ENCODE measurements at places on chromosomes 4 and X. TPM values are rescaled to one million over a fixed set of nuclear protein-coding genes. Genes with fewer than 3 reads are reported as not detected.

Gene BTC
- total RNA-seq, result 0.30 TPM

Gene SUPT20HL2
- 0.05 TPM for total RNA-seq

Gene FAM200B
- total RNA-seq, result 70.3 TPM

Gene G6PD
- 19.4 TPM for total RNA-seq

DNA sequence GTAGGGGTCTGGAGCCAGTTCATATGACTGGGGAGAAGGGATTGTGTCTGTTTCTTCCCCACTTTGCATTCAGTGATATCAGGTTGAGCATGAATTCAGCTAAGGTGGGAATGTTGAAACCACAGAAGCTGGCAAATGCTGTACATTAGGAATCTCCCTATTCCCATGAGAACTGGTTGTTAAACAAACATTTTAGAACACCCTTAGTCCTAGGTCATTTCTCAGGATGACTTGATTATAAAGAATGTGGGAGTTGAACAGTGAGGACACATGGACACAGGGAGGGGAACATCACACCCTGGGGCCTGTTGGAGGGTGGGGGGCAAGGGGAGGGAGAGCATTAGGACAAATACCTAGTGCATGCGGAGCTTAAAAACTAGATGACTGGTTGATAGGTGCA is 62.6 kb upstream of the LIMCH1 start:
- no peak overlapping the region for H3K4me3 ChIP-seq
- no peak overlapping the region for H3K27ac ChIP-seq
- no peaks in the 10 kb centered on the region for H3K36me3 ChIP-seq

- no peak for DNase-seq
- H3K4me1 ChIP-seq, result no peaks in the 10 kb centered on the region
- H3K27ac ChIP-seq, result no peak overlapping the region
- no peaks in the 10 kb centered on the region for H3K27me3 ChIP-seq
Observed at GRCh38 chr4:170872794-170873193, 783.0 kb upstream of the AADAT start.

DNA sequence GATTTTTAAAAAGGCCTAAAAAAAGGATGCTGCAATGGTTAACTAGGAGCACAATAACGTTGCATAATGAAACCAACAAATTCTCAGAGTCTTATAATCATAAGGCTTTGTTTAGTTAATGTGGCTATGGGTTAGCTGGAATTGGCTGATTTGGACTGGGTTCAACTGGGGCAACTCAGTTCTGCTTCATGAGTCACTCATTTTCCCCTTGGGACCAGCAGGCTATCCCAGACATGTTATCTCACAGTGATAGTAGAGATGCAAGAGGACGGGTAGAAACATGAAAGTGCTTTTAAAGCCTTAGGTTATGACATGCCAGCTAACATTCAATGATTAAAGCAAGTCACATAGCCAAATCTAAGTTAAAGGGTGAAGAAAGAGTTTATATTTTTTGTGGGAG is 189.2 kb upstream of the GK2 start:
- H3K4me3 ChIP-seq, result no peak overlapping the region
- DNase-seq, result no peak
- no peaks in the 10 kb centered on the region for H3K27me3 ChIP-seq
- H3K36me3 ChIP-seq, result no peaks in the 10 kb centered on the region
- no peaks in the 10 kb centered on the region for H3K4me1 ChIP-seq

DNA sequence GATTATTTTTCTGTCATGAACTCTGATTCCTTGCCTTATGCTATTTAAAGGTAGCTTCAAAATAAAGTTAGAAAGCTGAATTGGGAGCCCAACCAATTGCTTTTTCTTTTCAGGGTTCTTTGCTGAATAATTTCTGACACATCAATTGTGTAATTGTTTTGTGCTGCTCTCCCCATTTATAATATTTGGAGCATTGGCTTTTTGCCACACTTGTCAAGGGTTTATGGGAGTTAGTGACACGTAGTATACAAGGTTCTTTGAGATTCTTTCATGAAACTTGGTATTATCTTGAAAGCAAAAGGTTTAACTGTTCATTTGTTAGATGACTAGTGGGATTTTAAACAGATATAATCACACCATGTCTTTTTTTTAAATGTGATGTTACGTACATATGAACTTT is 80.9 kb downstream of the POLA1 start:
- H3K27me3 ChIP-seq, result no peaks in the 10 kb centered on the region
- peaks cover 20% of the 10 kb centered on the region for H3K36me3 ChIP-seq
- no peaks in the 10 kb centered on the region for H3K4me1 ChIP-seq

- H3K27ac ChIP-seq, result no peak overlapping the region
- no peak overlapping the region for H3K4me3 ChIP-seq
- no peaks in the 10 kb centered on the region for H3K36me3 ChIP-seq
- H3K27me3 ChIP-seq, result no peaks in the 10 kb centered on the region
- DNase-seq, result no peak
Observed at GRCh38 chr4:42768125-42768748, 111.3 kb upstream of the ATP8A1 start.

DNA sequence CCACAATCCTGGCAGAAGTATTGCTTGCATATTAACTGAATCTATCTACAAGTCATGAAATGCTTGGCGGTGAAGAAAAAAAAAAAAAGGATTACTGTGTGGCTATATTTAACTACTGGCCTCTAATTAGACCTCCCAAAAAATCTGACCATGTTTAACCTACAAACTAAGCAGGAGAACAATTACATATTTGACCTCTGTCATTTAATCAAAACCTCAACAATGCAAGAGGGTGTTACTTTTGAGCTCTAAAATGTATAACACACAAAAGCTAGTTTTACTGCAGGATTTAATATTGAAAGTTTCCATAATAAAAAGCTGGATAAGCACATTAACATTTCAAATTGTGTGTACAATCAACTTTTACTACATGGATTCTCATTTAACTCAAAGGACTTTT is 1.5 kb downstream of the ITM2A start:
- no peaks in the 10 kb centered on the region for H3K27me3 ChIP-seq
- H3K4me3 ChIP-seq, result no peak overlapping the region
- no peak for DNase-seq
- no peaks in the 10 kb centered on the region for H3K36me3 ChIP-seq
- no peaks in the 10 kb centered on the region for H3K4me1 ChIP-seq
- H3K27ac ChIP-seq, result no peak overlapping the region

DNA sequence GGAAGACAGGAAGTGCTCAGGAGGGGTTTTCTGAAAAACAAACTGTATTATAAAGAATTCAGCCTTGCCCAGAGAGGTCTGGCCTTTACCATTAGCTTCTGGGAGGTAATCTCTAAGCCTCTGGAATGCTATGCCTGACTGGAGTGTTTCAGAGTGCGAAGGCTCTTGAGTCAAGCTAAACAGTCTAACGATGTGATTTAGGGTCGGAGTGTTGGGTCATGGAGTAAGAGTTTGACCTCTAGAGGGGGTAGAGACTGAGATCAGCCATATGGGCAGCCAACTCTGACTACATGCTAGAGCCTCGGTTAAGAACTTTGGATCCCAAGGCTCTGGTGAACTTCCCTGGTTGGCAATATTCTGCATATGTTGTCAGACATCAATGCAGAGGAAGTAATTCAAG is 15.0 kb downstream of the BOD1L1 start:
- no peaks in the 10 kb centered on the region for H3K4me1 ChIP-seq
- no peak overlapping the region for H3K27ac ChIP-seq
- H3K36me3 ChIP-seq, result peaks cover 76% of the 10 kb centered on the region
- no peak for DNase-seq
- no peaks in the 10 kb centered on the region for H3K27me3 ChIP-seq

DNA sequence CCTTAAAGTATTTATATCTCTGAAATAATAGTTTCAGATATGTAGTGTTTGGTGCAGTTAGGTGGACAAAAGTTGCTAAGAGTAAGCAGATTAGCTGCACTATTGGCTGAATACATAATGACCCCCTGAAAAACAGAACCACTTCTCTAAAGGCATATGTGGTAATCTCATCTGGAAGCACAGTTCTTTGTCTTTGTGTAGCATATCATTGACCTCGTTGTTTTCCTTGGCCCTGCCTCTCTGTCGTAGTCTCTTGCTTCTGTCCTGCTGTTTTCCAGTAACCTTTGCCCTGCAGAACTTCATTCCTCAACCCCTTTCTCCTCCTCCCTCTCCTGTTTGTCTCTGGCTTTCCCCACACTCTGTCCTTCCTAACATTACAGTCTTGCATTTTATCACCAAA is 41.4 kb downstream of the JADE3 start:
- H3K27me3 ChIP-seq, result no peaks in the 10 kb centered on the region
- H3K4me3 ChIP-seq, result no peak overlapping the region
- no peaks in the 10 kb centered on the region for H3K36me3 ChIP-seq

- DNase-seq, result no peak
- no peak overlapping the region for H3K4me3 ChIP-seq
- peaks cover 68% of the 10 kb centered on the region for H3K4me1 ChIP-seq
- H3K27me3 ChIP-seq, result no peaks in the 10 kb centered on the region
- H3K36me3 ChIP-seq, result peaks cover 5% of the 10 kb centered on the region
Observed at GRCh38 chr4:76201276-76201675, 12.3 kb downstream of the SCARB2 start.

DNA sequence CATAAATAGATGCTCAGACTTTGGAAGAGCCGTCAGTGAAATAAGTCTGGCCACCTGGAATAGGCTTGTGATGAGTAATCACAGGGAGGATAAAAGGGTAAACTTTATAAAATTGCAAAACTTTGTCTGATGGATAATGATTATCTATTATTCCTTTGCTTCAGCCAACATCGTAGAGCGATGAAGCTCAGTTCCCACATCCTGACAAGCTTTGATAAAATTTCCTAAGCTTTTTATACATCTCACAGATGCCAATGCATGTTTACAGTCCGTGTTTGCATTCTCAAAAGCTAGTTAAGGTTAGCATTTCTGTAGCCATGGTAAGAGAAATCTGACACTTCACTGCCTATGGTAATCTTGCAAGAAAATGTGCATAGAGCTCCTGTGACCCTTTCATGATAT is 15.4 kb upstream of the UGDH start:
- H3K27me3 ChIP-seq, result no peaks in the 10 kb centered on the region
- H3K36me3 ChIP-seq, result no peaks in the 10 kb centered on the region
- DNase-seq, result no peak
- H3K4me3 ChIP-seq, result no peak overlapping the region

DNA sequence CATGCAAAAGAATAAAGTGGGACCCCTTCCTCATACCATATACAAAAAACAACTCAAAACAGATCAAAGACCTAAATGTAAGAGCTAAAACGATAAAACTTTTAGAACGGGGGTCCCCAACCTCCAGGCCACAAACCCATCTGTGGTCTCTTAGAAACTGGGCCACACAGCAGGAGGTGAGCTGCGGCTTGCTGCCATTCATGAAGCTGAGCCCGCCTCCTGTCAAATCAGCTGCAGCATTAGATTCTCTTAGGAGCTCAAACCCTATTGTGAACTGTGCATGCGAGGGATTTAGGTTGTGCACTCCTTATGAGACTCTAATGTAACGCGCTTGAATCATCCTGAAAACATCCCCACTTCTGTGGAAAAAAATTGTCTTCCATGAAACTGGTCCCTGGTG is 7.0 kb upstream of the GATA1 start:
- no peaks in the 10 kb centered on the region for H3K27me3 ChIP-seq
- no peak overlapping the region for H3K27ac ChIP-seq
- no peaks in the 10 kb centered on the region for H3K36me3 ChIP-seq
- H3K4me3 ChIP-seq, result no peak overlapping the region
- no peak for DNase-seq
